Lower leg skin (tissue), 4 donors: ENCODE measurements at places on chromosomes 1 and 21.

GRCh38 chr1:32998064-32998463 is 33.5 kb upstream of the RNF19B start:
- DNase-seq = no peak

GRCh38 chr1:70993798-70994197 is 53.8 kb downstream of the PTGER3 start:
- DNase-seq = no peak

DNA sequence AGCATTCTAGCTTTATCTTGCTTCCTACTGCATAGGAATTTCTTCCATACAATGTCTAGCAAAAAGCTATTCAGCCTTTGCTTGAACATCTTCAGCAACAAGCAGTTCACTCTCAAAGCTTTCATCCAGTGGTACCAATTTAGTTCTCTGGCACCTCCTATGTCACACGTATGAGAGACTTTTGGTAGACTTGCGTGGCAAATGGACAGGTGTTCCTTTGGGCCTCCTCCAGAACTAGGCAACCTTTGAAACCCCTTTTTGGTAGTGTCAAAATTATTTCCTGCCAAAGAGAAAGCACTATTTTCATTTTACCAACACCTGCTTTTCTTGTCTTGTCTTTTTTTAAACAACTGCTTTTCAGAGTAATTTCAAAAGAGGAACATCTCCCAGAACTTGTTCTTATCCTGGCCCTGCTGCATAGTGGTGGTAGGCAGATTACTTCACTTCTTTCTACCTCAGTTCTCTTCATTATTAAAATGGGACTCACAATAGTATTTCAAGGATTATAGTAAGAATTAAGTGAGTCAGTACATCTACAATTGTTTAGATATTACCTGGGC is 122.4 kb downstream of the MAST2 start:
- DNase-seq = no peak

- peak; percentile 54 for DNase-seq
These were observed 33.7 kb upstream of the CD2 start for GRCh38 chr1:116720364-116721038.

DNA sequence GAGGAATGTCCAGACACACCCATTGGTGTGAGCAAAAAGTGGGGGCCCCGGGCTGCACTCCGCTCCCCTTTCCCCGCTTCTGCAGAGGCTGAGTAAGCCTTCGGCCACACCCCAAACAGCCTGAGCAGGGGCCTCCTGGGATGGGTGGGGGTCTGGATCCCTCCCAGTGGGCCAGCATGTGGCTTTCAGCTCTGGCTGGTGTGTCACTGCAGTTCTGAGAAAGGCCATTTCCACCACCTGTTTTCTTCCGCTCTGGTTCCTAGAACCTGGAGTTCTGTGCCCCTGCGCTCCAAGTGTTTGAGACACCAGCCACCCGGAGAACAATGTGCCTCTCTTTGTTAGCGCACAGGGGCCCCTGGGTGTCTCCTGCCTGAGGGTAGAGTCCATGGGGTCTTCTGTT is 30.9 kb downstream of the SLC37A1 start:
- no peak for DNase-seq

DNA sequence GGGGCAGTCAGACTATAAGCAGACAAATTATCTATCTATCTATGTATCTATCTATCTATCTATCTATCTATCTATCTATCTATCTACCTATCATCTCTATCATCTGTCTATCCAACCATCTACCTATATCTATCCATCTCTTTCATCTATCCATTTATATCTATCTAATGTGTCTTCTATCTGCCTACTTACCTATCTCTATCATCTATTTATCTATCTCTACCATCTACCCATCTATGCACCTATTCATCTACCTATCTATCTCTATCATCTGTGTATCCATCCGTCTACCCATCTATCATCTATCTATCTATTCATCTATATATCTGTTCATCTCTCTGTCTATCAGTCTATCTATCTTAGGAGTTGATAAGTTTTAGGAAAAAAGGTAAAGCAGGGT is 10.8 kb upstream of the COG2 start:
- no peak for DNase-seq
